H7 (cell line): ENCODE measurements at places on chromosomes 7 and 10. TPM values are rescaled to one million over a fixed set of nuclear protein-coding genes. Genes with fewer than 3 reads are reported as not detected.

MYL10 gene
- not detected in 2 replicates for total RNA-seq

DNA sequence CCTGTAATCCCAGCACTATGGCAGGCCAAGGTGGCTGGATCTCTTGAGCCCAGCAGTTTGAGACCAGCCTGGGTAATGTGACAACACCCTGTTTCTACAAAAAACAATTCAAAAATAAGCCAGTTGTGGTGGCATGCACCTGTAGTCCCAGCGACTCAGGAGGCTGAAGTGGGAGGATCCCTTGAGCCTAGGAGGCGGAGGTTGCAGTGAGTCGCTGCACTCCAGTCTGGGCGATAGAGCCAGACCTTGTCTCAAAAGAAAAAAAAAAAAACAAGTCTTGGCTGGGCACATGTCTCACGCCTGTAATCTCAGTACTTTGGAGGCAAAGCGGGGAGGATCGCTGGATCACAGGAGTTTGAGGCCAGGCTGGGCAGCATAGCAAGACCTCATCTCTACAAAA, 74.6 kb upstream of the PDSS1 start:
- no peak for DNase-seq

DNA sequence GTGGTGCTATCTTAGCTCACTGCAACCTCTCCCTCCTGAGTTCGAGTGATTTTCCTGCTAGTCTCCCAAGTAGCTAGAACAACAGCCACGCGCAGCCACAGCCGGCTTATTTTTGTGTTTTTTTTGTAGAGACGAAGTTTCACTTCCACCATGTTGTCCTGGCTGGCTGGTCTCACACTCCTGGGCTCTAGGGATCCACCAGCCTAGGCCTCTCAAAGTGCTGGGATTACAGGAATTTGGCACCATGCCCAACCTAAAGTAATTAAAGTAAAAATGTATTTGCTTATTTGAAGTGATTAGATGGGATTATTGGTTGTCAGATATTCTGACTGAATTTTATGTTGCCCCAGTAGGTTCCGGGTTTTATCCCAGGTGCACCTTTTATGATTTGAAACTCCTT, 22.7 kb downstream of the LUC7L2 start:
- DNase-seq: no peak

- peak; percentile 61 for DNase-seq
Observed at GRCh38 chr7:2605608-2606538, 25.9 kb upstream of the TTYH3 start.

GRCh38 chr7:1586126-1586826, 16.4 kb upstream of the PSMG3 start:
- peak; percentile 65 for DNase-seq

GRCh38 chr10:120172356-120172755, 279.8 kb downstream of the SEC23IP start:
- no peak for DNase-seq

- no peak for DNase-seq
Observed at GRCh38 chr10:110275128-110275729, 29.5 kb downstream of the SMNDC1 start.

COBL gene
- total RNA-seq: 4.2 and 4.6 TPM in 2 replicates

PRTFDC1 gene
- 12.5 and 13.4 TPM in 2 replicates for total RNA-seq

CUZD1 gene
- total RNA-seq: 0.11 and 1.1 TPM in 2 replicates

IRF5 gene
- 0.48 and 0.62 TPM in 2 replicates for total RNA-seq

- no peak for DNase-seq
Observed at GRCh38 chr10:62691336-62691735, 113.2 kb upstream of the ADO start.

DNA sequence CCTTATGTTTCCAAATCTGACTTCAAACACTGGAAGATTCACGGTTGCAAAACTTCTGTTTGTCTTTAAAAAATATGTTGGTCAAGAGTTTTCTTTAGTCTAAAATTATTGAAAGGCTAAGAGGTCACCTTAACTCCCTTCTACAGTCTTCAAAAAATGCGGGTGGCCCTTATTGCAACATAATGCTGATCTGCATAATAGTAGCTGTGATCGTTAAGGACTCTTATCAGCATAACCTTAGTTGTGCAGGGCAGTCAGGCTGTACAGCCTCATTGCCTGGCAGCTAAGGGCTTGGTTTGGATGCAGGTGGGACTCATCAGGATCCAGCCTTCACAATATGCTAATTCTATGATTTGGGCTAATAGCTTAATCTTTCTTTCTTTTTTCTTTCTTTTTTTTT, 15.0 kb downstream of the KIAA1217 start:
- DNase-seq: no peak

DNA sequence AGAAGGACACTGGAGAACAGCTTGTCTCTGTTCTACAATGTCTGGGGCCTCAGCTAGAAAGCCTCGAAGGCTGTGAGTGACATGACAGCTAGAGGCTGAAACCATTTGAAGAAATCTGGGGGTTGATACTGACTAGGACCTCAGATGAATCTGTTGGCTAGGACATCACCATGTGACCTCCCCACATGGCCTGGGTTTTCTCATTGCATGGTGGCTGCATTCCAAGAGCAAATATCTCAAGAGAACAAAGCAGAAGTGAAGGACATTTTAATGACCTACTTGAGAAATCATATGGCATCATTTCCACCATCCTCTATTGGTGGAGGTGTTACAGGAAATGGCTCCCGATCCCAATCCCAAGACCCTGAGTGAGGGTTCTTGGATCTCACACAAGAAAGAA, 450.6 kb upstream of the AUTS2 start:
- DNase-seq: no peak

GRCh38 chr10:42985436-42986316, 91.2 kb upstream of the RET start:
- DNase-seq: peak; percentile 16
